ENCODE measurements at places on chromosomes 2 and 18.

DNA sequence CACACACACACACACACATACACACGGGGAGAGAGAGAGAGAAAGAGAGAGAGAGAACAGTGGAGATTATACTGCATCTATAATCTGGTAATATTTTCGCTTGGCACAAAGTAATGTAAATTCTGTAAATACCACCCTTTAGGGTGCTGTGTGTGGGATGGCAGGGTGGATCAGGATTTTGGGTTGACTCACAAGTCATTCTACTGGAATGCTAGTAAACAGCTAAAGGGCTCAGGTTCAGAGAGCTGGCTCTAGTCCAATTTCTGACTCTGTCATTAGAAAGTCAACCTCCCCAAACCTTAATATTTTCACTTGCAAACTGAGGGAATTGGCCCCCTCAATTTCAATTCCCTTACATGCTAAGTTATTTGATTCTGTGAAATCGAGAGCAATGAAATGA is 308.3 kb downstream of the TSN start:
- no peak for DNase-seq

DNA sequence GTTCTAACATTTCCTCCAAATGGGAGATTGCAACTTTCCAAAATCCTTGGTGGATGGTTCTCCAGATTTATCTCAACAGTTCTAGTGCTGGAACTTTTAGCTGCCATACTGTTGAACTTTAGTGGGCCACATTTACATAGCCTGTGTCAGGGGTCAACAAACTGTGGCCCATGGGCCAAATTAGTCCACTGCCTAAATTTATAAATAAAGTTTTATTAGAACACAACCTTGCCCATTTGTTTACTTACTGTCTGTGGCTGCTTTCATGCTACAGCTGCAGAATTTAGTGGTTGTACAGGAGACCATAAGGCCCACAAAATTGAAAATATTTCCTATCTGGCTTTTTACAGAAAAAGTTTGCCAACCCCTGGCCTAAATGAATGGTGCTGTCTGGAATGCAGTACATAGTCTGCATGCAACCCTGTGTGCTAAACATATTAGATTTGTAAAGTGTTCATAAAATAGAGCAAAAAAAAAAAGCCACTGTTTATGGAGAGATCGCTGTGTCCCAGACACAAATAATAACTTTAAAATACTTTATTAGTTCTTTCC is 30.3 kb downstream of the MGAT5 start:
- DNase-seq: no peak

GRCh38 chr2:219045937-219046550 is 4.7 kb upstream of the CFAP65 start:
- DNase-seq: no peak

DNA sequence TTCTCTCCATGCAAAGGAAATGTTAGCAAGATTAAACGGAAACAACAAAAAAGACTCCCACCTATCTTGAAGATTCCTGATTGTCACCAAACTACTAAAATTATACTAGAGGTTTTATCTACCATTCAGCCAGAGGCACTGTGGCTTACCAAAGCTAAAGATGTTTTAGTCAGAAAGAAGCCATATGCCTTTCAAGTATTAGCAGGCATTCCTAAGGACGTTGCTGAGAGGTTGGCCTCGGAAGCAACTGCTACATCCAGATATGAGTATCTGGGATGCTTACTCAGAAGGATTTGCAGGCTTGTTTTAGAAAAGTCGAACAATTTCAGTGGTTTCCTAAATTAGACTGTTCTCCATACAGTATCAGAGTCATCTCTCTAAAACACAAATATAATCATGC is 88.3 kb upstream of the UBE2E3 start:
- DNase-seq: no peak

DNA sequence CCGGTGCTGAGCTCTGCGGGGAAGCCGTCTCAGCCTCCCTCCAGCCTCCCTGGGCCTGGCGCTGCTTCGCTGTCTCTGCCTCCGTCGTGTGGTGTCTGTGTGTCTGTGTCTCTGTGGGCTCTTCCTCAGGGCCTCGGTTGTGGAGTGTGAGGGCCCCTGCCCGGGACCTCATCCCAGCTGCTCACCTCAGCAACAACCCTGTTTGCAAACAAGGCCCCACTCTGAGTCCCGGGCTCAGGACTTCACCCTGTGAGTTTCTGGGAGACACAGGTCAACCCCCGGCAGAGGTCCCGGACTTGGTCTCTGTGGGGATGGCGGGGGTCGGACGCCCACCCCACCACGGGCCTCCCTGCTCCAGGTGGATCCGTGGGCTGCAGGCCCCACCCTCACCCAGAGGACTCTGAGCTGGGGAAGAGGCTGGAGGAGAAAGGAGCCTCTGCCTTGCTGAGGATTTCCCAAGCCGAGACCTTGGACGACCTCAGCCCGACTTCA is 127.4 kb upstream of the CTDP1 start:
- peak; percentile 47 for DNase-seq

DNA sequence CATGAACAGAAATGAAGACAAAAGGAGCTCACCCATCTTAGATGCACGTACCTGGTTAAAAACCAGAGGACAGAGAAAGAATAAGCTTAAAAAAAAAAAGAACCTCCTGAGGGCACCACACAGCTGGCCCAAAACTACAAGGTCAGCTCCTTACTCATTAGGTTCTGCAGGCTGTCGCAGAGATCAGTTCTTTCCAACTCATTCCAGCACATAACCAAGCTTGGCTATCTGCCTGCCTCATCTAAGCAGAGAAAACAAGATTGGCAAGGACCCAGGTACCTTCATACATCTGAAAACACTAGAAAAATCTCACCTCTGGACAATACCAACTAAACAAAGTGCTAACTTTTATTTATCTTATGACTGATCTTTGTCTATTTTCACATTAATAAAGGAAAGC is 89.9 kb downstream of the NOL10 start:
- DNase-seq: no peak

DNA sequence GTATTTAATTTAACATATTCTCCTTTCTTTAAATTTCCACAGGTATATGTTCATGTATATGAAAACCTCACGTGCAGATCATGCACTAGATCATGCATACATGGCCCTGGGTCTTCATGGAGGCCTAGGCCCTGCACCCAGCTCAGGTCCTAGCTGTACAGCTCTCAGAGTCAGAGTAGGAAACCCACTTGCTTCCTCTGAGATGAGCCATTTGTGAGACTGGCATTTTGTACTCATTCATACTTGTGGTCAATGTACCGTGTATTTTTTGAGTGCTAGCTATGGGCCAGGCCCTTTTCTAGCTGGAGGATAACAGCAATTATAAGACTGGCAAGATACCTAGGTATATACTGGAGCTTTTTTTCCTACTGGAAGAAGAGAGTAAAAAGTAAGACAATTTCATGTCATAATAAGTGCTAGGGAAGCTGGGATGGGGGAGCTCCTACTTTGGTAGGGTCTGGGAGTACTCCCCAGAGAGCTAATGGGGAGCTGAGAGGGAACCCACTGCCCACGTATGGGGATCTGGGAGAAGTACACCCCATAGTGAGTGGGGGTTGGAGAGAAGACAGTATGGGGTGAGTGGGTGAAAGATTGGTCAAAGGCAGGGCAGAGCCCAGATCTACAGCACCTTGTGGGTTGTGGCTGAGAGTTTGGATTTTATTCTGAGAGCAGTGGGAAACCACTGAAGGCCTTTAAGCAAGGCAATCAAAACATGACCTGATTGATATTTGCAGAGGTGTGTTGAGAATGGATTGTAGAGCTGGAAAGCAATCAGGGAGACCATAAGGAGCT is 72.0 kb downstream of the POLE4 start:
- DNase-seq: no peak

GRCh38 chr2:42931818-42932195 is 139.4 kb upstream of the HAAO start:
- no peak for DNase-seq

- DNase-seq: no peak
These were observed 183.1 kb downstream of the PID1 start for GRCh38 chr2:229087843-229088516.

- DNase-seq: no peak
These were observed 131.5 kb downstream of the DNAH7 start for GRCh38 chr2:195937176-195937575.

DNA sequence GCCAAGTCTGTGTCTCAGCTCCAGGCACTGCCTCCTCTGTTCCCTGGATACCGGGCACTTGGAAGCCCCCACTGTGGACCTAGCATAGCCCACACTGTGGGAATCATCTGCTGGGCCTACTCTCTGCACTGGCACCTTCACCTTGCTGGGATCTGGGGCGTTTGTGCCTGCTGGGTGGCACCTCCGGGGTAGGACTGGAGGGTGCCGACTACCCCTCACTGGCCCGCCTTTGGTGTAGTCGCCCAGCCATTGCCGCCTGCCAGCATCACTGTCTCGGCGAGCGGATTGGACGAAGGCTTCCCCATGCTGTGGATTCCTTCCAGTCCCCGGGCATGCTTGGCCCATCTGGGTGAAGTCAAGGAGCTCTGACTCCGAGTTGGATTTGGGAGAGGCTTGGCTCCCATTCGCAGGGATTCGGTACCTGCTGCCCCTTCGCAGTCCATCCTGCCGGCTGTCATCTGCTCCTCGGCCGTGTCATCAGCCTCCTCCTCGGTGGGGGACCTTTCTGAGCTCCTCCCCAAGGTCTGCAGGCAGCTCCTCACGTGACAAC is 180.6 kb upstream of the HDAC4 start:
- peak; percentile 53 for DNase-seq
